D721Med (cell line): ENCODE measurements at places on chromosomes 6 and 20.

GRCh38 chr6:116511424-116512110 is at the start of gene CALHM5:
Gene CALHM5, plus strand, starts transcription at chr6:116511639. Its CDS starts 58 bp downstream, at chr6:116511697.
- DNase-seq: no peak

- no peak for DNase-seq
Measured at GRCh38 chr6:135114355-135115145, 59.9 kb upstream of the HBS1L start.

- no peak for DNase-seq
Measured at GRCh38 chr20:55269913-55270312, 735.4 kb downstream of the CBLN4 start.

DNA sequence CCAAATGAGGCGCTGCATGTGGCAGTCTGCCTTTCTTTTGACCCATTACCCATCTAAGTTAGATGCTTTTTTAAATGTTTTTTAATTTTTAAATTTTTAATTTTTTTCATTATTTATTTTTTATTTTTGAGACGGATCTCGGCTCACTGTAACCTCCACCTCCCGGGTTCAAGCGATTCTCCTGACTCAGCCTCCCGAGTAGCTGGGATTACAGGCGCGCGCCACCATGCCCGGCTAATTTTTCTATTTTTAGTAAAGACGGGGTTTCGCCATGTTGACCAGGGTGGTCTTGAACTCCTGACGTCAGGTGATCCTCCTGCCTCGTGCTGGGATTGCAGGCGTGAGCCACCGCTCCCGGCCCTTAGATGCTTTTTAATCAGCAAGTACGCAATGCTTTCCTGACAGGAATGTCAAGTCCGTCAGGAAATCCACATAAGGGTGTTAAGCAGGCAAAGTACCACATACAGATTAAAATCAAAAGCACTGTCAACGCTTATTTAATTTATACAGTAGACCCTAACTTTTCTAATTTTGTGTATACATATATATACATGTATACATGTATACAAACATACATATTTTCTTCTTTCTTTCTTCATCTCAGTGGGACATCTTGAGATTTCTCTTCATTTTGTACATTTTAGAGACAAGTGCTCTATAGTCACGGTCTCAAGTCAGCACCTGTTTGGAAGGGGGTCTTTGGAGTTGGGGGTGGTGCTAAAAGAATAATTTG is 995 bp upstream of the GSTA4 start:
- DNase-seq: no peak

GRCh38 chr20:32753731-32754130 is 8.5 kb upstream of the DNMT3B start:
- DNase-seq: no peak

GRCh38 chr20:50548396-50548795 is 38.2 kb downstream of the PTPN1 start:
- no peak for DNase-seq

DNA sequence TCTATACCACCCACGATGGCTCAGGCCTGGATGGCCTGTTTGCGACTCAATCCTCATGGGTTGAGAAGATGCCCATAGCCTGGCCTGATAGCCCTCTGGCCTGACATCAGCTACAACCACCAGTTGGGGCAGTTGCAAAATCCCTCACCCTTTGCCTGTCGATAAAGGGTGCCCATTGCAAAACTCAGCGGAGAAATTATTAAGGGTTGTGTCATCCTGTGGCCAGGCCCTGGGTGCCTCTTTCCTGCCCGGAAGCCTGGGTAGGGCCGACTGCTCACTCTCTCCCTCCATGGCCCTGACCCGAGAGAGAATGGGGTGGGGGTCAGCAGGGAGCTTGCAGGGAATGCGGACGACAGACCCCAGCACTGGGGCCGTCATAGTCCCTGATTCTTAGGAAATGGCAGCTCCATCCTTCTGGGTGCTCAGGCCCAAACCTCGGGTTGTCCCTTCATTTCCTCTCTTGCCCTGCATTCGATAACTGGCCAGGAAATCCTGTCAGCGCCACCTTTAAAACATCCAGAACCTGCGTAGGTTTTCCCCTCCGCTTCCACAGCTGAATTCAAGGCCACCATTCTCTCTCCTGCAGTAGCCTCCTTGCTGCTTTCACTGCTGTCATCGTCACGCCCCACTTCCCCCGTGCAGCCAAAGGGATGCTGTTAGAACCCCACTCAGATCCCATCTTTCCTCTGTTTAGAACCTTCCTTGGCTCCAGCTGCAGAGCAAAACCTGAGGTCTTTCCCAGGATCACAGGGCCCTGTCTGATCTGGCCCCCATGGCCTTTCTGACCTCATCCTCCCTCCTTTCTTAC is 31.1 kb downstream of the CEBPB start:
- DNase-seq: no peak

DNA sequence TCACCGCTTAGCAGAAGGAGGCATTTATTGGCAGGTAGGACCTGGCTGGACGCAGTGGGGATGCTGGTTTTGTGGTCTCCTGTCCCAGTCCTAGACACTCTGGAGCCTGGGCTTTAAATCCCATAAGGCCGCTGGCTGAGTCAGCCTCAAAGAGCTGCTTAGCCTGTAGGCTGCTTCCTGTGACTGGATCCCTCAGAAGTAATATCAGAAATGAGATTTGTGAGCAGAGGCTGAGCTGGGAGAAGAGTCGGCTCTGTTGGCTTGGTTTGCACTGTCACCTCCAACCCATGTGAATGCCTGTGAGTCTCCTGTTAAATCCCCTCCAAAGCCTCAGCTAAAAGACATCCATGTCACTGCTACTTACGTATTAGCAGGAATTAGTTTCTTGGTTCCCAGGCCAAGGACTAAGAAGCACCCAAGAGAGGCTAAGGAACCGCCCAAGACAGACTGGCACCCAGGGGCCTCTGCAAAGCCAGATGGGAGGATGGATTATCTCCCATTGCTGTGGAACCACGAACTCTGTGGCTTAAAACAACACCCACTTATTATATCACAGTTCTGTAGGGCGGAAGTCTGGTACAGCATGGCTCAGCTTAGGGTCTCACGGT is 289.4 kb downstream of the CDC5L start:
- DNase-seq: peak; percentile 64

DNA sequence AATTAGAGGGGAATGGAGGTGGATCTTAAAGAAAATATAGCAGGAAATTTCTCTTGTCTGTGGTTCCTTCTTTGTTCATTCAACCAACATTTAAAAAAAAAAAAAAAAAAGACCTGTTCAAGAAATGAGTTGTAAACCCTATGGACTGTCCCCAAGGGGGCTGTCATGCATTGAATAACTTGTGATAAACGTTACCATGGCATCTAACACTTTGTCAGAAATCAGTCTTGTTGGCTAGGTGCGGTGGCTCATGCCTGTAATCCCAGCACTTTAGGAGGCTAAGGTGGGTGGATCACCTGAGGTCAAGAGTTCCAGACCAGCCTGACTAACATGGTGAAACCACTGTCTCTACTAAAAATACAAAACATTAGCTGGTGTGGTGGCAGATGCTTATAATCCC is 381.7 kb downstream of the BCKDHB start:
- DNase-seq: no peak

- DNase-seq: no peak
Measured at GRCh38 chr20:51562027-51562331, 19.5 kb upstream of the NFATC2 start.

DNA sequence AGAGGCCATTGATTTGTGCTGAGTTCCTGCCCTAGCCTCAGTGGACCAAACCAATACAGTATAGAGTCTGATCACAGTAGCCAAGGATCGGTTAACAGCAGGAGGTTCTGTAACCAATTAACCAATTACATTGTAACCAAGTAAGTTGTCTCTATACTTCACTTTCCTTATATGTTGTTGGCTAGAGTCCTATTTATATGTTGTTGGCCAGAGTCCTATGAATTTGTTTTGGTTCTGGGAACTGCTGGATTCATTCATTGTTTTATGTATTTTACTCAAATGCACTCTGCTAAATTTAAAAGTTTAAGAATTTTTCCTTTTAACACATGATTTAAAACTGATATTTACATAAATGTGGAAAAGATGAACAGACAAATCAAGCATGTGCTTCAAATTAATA is 597.4 kb upstream of the HS3ST5 start:
- no peak for DNase-seq

DNA sequence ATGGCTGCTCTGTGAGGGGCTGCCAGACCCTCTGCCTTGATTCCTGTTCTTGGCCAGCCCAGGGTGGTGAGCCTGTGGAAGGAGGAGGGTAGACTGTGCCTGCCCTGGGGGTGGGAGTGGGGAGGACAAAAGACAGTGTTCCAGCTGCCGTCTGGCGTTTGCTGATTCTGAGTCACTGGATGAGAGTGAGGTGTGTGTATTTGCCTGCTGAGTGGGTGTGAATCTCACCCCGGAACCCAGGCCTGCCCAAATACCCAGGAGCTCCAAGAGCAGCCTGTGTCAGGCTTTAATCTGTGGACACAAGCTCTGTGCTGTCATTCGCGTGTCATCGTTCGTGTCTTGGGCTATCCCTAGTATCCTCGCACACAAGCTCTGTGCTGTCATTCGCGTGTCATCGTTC is 2.6 kb upstream of the LKAAEAR1 start:
- DNase-seq: no peak

- no peak for DNase-seq
Measured at GRCh38 chr6:16216501-16217155, 21.8 kb upstream of the GMPR start.

- DNase-seq: no peak
Measured at GRCh38 chr6:46407776-46408530, 83.3 kb downstream of the RCAN2 start.

DNA sequence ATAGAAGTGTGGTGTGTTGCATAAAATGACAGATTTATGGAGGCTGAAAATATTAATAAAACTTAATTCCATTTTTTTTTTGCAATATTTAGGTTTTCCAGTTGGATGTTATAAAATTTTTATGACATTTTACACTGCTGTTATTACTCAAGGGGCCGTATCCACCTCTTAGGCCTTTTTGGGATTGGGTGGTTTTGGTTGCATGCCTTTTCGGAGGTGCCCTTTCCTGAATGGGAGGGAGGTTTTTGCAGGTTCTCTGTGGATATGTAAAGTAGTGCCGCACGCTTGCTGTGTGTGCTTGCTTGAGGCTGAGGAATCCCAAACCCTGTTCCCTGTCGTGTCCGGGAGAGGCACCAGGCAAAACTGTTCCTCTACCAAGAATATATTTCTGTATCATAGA is 6.8 kb downstream of the ARID1B start:
- no peak for DNase-seq

- no peak for DNase-seq
Measured at GRCh38 chr6:86581833-86582232, 355.5 kb upstream of the HTR1E start.

- no peak for DNase-seq
Measured at GRCh38 chr6:29982097-29982496, 39.8 kb downstream of the HLA-A start.

- no peak for DNase-seq
Measured at GRCh38 chr6:129969064-129969463, 49.3 kb upstream of the L3MBTL3 start.

DNA sequence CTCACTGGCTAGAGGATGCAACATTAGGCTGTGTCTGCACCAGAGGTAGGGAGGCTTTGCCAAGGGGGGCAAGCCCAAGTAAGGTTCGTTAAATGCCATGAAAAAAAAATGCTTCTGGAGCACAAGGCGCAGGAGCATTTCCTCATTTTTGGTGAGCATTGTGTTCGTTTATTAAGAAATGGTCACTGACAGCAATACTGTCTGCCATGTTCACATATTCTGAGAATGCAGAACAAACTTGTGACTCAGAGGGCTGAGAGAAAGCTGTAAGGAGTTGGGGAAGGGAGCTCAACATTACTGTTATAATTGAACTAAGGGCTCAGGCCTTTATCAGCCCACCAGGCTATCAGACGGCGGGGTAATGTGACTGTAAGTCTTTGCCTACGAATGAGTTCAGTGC is 465.4 kb upstream of the BTBD3 start:
- no peak for DNase-seq

GRCh38 chr6:14079433-14079832 is 38.1 kb upstream of the CD83 start:
- DNase-seq: no peak
